Adipose tissue (tissue), 3 donors: ENCODE measurements at places on chromosomes 4 and X. TPM values are rescaled to one million over a fixed set of nuclear protein-coding genes. Genes with fewer than 3 reads are reported as not detected.

Gene CXorf51B
- polyA plus RNA-seq = not detected

Gene GLRB
- polyA plus RNA-seq = 2.1 TPM

Gene SATL1
- polyA plus RNA-seq = not detected

Gene PDGFRA
- 43.6 TPM for polyA plus RNA-seq

Gene CCDC149
- polyA plus RNA-seq = 6.2 TPM

Gene UGT2B7
- polyA plus RNA-seq = not detected

Gene SUPT20HL1
- not detected for polyA plus RNA-seq

Gene PNCK
- 0.64 TPM for polyA plus RNA-seq

Gene ANK2
- 26.1 TPM for polyA plus RNA-seq
